ELF-1 (cell line): ENCODE measurements at places on chromosomes 5 and 9.
A peak's percentile ranks its signal among the peaks of the same experiment; 100 is the strongest.

DNA sequence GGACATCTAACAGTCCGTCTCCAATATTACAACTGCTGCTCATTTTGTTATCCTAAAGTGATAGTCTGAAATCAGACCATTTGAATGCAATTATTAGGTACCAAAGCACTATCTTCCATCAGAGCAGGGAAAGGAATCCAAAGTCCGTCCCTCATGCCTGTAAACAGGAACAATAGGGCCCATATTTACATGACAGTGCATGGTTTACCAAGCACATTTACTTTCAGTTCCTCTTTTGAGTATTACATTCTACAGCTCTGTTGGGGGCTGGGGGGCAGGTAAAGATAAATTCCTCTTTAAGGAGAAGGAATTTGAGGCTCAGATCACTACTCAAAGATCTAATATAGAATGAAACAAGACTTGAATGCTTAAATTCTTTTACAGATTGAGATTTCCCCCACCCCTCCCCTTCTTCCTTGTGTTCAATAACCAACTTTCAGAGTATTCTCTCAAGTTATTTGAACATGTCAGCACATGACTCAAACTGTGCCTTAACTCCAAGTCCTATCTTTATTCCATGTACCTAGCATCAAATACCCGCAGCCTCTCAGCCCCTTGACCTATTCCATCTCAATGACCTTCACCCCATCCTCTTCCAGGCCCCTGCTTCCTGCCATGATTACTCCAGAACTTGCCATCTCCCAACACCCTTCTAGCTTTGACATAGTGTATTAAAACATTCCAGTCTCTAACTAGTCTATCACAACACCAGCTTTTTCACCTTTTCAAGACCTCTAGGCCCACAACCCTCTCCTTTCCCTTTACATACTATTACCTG lies 71.0 kb downstream of the BRINP1 start:
- peak; percentile 8 for DNase-seq

DNA sequence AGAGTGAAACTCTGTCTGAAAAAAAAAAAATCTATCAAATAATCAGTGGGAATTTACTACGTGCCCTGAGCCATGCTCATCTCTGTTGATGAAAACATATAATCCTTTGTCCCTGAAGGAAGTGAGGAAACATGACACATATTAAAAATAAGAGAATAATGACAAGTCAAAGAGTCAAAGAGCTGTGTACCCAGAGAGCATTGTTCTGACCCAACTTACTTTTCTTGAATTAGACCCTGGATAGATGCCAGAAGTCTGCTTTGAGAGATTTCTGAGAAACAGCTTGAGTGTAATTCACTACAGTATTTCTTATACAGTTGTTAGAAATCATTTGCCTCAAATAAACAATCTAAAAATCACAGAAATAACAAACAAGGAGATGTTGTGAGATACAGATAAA lies 490.0 kb upstream of the PIK3R1 start:
- no peak for DNase-seq

- no peak for DNase-seq
Measured at GRCh38 chr5:51202161-51202560, 181.1 kb upstream of the ISL1 start.

DNA sequence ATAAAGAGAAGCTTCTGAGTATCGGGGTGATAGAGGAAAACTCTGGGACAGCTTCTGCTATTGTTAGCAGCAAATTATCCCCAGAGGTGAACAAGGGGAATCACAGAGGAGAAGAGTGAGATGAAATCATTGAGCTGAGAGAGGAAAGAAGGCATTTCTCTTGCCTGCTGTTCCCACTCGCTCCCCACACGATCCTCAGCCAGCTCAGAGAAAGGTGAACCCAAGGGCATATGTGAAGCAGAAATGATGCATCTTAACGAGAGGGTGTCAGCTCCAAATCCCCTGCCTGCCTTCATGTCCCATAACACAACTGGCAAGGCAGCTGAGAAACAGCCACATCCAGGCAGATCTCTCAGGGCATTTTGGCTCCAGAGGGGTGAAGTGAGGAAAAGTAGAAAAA lies 111.6 kb downstream of the BRINP1 start:
- no peak for DNase-seq

- DNase-seq, result no peak
Measured at GRCh38 chr9:110443146-110443865, 105.6 kb upstream of the TXNDC8 start.

GRCh38 chr5:179231309-179231708 lies 114.0 kb downstream of the ADAMTS2 start:
- no peak for DNase-seq

- DNase-seq, result no peak
Measured at GRCh38 chr5:99129768-99130501, 201.1 kb upstream of the CHD1 start.

GRCh38 chr5:93300309-93300923 lies 280.6 kb downstream of the NR2F1-AS1 start:
- no peak for DNase-seq

- peak; percentile 18 for DNase-seq
Measured at GRCh38 chr9:93930070-93930469, 25.1 kb downstream of the BARX1 start.

GRCh38 chr5:165272436-165272835 lies 1767.0 kb downstream of the MAT2B start:
- no peak for DNase-seq

DNA sequence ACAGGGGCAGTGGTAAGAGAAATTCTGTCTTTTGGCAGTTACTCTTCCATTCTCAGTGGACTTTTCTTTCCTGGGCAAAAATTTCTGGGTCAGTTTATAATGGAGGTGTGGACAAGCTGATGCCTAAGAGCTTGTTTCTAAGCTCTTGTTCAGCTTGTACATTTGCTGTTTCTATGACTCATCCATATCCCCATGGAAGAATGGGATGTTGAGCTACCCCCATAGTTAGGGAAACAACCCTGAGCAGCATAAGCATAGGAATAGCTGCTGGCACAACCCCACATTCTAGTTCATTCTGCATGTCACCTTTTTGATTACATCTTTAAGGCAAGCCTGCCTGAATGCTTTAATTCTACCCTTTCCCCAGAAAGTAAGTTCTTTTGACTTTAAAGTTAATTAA lies 173.3 kb downstream of the PSAT1 start:
- DNase-seq, result no peak

DNA sequence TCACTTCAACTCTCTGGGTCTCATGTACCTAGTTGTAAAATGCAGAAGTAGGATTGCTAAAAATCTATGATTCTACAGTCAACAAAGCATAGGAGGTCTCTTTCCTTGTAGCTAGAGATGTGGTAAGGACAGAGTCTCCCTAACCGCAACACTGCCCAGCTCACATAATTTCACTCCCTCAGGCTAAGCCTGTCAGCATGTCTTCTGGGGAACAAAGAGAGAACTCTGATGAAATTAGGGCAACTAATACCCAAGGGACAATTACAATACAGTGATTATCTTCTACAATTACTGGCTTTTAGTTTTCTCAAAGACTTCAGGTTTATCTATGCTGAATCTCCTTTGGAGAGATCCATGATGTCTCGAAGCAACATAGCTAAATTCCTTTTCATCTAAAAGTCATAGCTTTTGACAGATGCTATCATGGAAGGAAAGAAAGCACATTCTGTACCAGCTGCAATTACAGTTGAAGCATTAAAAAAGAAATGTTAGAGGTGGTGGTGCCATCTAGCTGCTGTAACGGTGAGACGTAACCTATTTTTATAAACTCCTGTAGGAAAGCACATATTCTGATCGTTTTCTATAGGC lies 141.1 kb upstream of the TARS1 start:
- peak; percentile 67 for DNase-seq

DNA sequence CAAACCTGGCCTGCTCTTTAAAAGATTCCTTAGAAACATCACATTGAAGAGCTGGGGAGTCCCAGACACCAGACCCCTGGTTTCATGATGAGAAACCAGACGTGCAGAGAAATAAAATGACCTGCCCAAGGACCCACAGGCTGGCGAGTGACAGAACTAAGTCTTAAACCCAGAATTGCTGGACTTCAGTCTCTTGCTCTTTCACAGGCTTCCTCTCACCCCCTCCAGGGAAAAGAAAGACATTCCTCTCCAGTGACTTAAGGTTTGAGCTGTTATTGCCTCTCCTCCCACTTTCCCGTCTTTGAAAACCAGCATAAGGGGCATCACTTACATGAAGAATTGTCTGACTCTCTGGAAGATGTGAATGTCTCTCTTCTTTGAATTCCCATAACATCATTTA lies 535.2 kb downstream of the IRX1 start:
- DNase-seq, result peak; percentile 52

DNA sequence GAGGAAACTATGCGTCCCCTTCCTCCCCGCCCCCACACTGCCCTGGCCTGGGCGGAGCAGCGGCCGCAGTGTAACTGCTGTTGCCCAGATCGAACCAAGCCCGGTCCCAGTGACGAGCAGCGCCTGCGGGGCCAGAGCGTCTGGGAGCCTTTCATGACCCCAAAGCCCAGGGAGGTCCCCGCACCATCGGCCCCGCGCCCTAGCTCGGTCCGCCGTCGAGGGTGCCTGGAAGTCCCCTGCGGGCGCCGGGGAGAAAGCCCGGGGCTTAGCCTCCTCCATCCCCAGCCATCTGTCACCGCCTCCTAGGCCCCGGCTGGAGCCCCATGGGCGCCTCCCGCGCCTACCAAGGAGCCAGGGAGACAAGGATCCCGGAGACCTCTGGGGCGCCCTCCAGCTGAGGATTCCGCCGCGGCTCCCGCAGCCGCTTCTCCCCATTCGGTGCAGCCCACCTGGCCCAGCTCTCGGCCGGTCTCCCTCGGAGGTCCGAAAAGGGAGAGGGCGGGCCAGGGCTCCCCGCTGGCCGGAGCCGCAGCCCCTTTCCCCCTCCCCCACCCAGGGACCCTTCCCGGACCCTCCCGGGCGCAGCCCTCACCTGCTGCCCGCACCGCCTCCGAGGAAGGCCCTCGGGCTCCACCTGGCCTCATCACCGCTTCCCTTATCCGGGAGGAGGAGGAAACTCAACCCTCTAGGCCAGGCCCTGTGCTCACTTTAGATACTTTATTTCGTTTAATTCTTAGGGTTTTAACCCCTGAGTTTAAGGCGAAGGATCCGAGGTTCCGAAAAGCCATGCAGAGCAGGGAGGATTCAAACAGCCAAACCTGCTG lies 45.6 kb downstream of the APTX start:
- DNase-seq, result peak; percentile 68
